Pancreas (tissue), 10 donors: ENCODE measurements at places on chromosomes 2 and 18.

- no peak for DNase-seq
Observed at GRCh38 chr2:157193461-157193860, 64.0 kb upstream of the GALNT5 start.

- DNase-seq = no peak
Observed at GRCh38 chr2:30276455-30276911, 45.1 kb downstream of the LBH start.

DNA sequence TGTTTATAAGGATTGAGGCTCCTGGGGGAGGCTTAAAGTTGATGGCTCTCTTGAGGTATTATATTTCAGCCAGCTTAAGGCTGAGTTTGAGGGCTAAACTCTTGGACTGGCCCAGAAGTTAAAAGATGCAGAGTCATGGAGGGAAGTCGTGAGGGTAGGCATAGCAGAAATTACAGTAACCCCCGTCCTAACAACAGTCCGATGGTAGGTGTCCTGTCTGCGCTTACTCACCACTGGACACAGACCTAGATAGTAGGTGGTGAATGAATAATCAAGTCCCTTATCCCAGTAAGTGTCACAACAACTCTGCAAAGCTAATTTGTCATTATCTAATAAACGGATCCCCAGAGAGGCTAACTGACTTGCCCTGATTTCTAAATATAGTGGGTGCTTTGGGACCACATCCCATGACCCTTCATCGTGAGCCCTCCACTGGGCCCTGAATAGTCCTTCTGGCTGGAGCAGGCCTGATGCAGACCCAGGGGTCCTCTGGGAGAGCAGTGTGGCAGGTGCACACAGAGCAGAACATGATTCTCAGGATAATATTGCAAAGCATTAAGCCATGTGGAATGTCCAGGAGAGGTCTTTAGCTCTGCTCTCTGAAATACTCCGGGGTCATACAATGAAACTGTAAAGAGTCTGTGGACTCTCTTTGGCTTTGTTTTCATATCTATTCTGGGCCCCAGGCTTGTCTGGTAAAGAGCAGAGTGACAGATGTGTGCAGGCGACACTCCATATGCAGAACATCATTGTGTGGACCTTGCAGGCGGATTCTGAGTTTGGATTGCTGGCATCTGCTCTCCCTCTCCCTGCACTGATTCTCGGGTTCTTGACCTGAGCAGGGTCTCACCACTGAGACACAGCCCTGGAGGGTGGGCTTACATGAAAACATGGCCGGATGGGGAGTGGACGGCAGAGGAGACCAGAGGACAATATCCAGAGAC, 98.1 kb downstream of the RNF144A start:
- DNase-seq = no peak

DNA sequence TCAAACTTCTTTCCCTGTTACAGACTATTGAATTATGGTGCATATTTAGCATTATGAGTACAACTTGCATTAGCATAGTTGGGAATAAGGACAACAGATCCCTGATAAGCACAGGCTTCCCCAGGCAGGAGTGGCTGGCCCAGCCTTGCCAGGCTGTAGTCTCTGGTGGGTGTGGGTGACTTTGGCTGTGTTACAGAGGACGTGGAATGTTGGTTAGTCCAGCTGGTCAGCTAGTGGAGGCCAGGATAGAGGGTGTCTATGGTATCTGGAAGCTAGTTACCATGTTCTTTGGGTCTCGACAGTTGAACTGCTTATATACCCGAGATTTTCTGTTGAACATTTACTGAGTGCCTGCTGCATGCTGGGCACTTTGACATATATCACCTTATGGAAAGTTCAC, 4.7 kb downstream of the SH3RF3 start:
- no peak for DNase-seq

DNA sequence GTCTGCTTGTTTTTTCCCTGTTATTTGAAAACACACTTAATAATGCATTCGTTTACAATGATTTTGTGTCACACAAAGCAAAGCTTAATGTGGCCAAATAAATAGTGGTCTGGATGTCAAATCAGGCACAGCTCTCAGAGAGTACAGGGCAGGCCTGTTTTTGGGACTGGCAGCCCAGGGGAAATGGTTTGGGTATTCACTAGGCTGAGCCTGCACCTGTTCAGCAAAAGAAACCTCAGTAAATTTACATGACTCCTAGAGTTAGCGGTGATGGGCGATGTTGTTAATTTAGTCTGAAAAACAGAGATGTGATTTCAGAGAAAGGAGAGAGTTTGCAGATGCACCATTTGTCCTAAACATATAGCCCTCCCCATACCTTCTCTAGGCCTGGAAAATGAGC, 197.1 kb downstream of the ALK start:
- no peak for DNase-seq

- DNase-seq = no peak
Observed at GRCh38 chr2:227906991-227907390, 35.6 kb downstream of the DAW1 start.

GRCh38 chr18:7668392-7668791, 101.3 kb downstream of the PTPRM start:
- no peak for DNase-seq

- no peak for DNase-seq
Observed at GRCh38 chr2:208311954-208312353, 45.9 kb downstream of the PIKFYVE start.

GRCh38 chr2:221494556-221494955, 77.5 kb downstream of the EPHA4 start:
- DNase-seq = no peak

- DNase-seq = no peak
Observed at GRCh38 chr2:110881908-110882307, 149.5 kb downstream of the ACOXL start.

- no peak for DNase-seq
Observed at GRCh38 chr2:204738721-204739120, 193.4 kb downstream of the PARD3B start.

DNA sequence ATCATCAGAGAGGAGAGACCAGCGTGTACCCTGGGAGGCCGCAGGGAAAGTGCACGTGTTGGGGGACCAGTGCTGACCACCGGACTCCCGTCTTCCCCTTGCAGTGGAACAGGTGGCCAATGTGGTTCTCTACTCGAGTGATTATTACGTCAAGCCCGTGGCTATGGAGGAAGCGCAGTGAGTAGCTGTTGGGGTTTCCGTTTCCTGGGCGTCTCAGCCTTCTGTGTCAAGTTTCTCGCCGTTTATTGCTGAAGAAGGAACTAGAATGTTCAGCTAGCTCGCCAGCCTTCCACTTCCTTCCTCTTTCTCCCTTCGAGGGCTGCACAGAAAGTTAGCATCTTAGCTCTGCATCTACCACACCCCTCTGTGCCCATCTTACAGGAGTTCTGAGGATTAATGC, 22.8 kb upstream of the DGKD start:
- no peak for DNase-seq

- no peak for DNase-seq
Observed at GRCh38 chr18:26008096-26008495, 82.3 kb downstream of the SS18 start.

DNA sequence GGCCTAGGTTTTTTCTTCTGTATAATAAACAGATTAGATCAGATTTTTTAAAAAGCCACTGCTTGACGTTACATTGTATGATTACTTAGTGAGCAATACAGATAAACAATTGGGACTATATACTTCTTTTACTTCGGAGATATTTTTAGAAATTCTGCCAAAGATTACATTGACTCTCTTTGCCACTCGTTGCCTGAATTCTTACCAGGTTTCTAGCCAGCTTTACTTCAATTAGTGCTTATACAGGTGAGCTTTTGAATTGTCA, 156.6 kb downstream of the HAUS1 start:
- no peak for DNase-seq

- DNase-seq = no peak
Observed at GRCh38 chr2:1981850-1982249, 237.5 kb upstream of the PXDN start.

DNA sequence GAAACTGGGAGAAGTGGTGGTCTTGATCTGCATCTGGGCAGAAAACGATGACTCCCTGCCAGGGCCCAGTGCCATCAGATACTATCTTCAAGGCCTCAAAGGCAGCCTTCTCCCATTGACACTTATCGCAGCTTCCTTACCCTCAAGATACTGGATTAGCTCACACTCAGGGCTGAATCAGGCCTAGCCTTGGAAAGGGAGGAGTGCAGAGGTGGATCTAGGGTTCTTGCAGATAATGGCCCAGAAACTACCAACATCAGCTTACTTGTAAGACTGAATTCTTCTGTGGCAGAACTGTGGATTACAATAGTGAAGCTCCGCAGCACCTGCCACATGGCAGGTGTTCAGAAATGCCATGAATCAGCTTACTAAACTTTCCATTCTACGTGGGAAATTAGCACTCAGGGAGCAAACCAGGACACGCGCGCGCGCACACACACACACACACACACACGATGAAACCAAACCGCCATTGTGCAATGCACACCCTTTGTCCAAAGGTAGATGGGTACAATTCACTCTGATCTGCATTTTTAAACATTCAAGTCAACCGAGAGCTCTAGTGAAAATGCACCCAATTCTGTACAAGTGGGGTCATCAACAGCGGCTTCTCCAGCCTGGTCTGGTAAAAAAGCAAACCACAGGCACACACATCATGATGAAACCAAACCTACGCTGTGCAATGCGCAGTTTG, 26.3 kb upstream of the TMEM182 start:
- DNase-seq = peak; percentile 55

DNA sequence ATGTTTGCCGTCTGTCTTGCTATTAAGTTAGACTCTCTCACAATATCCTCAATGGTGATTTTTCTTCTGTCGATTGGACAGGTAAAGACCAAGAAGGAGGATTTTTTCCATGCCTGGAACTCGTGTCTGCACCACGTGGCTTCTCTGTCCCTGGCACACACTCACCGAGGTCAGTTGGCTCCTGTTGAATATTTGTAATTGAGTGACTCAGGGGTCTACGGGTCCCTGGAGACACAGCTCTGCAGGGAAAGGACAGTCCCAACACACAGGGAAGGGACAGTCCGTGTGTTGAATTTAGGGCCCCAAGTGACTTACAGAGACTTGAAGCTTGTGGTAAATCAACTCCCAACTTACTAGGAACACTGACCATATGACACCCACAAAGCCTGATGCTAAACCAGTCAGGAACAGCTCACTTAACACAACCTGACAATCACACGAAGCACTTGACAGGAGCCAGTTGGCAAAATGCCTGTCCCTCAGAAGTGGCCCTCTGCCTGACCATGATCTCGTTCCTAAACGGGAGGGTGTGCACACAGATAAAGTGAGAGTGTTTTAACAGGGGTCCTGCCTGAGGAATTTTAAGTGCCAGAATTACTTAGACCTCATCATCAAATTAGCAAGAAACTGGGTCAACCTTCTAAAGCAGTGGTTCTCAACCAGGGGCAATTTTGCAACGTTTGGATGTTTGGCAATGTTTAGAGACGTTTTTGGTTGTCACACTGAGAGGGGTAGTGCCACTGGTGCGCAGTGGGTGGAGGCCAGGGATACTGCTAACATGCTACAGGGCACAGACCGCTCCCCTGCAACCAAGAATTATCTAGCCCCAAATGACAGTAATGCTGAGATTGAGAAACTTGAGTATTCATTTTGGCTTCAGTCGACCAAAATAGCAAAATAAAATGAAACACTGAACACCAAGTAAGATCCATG, 88.9 kb upstream of the BCL2L11 start:
- no peak for DNase-seq

- no peak for DNase-seq
Observed at GRCh38 chr2:238362626-238363025, 42.3 kb downstream of the TRAF3IP1 start.

GRCh38 chr2:138182250-138182936, 218.1 kb downstream of the HNMT start:
- DNase-seq = no peak

DNA sequence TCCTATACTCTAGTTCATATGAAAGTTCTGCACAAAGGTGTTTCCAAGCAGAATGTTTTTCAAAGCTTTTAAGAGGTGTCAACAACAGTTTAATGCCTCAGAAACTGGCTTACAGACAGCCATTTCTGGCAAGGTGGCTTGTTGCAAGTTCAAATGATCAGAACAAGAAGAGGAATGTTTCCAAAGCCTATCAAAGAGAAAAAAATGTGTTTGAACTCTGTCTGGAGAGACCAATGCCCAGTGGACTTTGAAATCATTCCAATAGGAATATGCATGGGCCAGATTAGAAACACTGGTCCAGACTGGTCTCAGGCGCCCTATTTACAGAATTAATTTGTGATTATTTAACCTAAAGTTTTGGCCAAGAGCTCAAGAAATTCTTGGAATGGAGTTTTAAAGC, 106.2 kb downstream of the CPS1 start:
- no peak for DNase-seq

DNA sequence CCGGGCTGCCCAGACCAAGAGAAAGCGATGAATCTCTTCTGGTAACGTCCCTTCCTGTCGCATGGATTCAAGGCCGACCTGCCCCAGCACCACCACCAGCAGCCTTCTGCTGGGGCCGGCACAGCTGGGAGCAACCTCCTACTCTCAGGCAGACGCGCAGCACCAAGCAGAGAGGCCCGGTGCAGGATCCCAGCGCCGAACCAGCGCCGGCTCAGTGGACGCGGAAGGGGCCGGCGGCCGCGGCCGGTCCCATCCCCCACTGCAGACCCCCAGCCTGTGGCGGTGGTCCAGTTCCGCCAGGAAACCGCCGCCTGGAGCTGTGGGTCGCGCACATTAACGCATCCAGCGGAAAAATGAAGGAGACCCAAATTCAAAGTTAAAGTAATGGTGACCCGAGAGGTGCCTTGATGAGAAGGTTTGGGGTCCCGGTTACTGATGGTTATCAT, 525 bp upstream of the MAL start:
- DNase-seq = no peak

DNA sequence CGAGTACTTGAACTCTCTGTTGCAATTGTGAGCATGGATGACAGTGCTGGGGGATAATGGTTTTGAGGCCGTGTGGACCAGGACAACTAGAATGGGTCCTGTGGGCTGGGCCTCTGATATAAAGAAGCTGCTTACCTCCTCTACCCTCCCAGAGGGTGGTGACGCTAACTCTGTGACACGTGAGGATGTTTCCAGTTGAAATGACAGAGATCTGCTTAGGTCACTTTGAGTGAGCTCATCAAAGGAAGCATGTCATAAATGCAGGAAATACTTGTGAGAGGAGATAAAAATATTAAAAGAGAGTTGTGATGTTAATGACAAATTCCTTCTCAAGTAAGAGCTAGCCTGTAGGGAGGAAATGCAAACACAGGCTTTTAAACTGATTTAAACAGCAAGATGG, 16.4 kb downstream of the RMC1 start:
- DNase-seq = no peak
